ENCODE measurements at places on chromosomes 5 and 9. TPM values are rescaled to one million over a fixed set of nuclear protein-coding genes. Genes with fewer than 3 reads are reported as not detected.
A peak's percentile ranks its signal among the peaks of the same experiment; 100 is the strongest.

- no peak overlapping the region for H3K4me3 ChIP-seq
- H3K36me3 ChIP-seq = no peaks in the 10 kb centered on the region
- DNase-seq = peak; percentile 19
- H3K27ac ChIP-seq = no peak overlapping the region
Observed at GRCh38 chr5:118115791-118116190, 872.6 kb downstream of the DTWD2 start.

GRCh38 chr9:109859447-109859846 lies 79.4 kb downstream of the PALM2AKAP2 start:
- H3K27me3 ChIP-seq = no peaks in the 10 kb centered on the region
- no peak for DNase-seq
- H3K36me3 ChIP-seq = no peaks in the 10 kb centered on the region

DNA sequence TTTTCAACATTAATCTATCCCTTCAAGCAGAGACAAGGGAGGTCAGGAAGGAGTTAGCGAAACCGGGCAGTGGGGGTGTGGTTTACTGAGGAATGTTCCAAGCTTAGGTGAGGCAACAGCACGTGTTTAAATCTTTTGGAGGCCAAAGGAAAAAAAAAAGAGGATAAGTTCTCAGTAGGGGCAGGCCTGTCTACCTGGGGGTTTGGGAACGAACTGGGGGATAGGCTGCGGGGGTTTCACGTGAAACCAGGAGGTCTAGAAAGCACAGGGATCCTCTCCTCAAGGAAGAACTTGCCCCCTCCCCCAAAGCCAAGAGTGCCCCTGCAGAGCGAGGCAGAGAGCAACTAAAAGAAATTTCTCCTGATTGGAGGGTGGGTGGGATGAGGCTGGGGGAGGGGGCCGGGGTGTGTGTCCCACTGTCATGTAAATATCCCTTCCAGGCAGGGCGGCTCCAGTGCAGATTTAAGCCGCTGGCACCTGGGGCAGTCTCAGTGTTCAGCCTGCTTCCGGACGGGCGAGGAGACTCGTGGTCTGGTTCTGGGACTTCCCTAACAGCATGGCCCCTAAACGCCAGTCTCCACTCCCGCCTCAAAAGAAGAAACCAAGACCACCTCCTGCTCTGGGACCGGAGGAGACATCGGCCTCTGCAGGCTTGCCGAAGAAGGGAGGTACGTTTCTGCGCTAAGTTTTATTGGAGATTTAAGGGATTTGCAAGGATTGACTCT lies 5.5 kb upstream of the SET start:
- peak overlapping the region; percentile 85 for H3K4me3 ChIP-seq
- no peaks in the 10 kb centered on the region for H3K36me3 ChIP-seq
- no peaks in the 10 kb centered on the region for H3K27me3 ChIP-seq
- H3K4me1 ChIP-seq = peaks cover 12% of the 10 kb centered on the region

GRCh38 chr9:75471549-75472114 lies 383.3 kb downstream of the OSTF1 start:
- no peak overlapping the region for H3K4me3 ChIP-seq
- H3K27ac ChIP-seq = no peak overlapping the region
- no peak for DNase-seq
- no peaks in the 10 kb centered on the region for H3K27me3 ChIP-seq
- H3K36me3 ChIP-seq = no peaks in the 10 kb centered on the region
- H3K4me1 ChIP-seq = no peaks in the 10 kb centered on the region

DNA sequence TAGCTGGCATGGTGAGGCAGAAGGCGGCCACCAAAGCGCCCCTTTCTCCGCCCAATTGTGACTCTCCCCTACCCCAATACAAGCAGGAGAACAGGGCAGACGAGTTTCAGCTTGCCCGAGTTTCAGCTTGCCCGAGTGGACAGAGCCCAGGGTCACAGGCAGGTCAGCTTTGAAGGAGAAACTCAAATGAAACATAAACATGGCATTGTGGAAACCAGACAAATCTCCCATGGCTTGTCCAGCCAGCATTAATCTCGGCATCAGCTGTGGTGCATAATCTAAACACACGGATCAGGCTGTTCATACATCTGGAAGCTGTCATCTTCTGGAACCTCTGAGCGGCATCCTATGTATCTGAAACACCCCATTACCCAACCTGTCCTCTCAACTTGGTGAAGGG lies 16.9 kb downstream of the PTCH1 start:
- H3K4me1 ChIP-seq = peaks cover 16% of the 10 kb centered on the region
- H3K36me3 ChIP-seq = no peaks in the 10 kb centered on the region
- H3K27ac ChIP-seq = no peak overlapping the region
- peak; percentile 49 for DNase-seq

GRCh38 chr5:133359861-133360260 lies 252.5 kb downstream of the FSTL4 start:
- no peak overlapping the region for H3K4me3 ChIP-seq
- DNase-seq = no peak
- H3K27ac ChIP-seq = no peak overlapping the region
- peaks cover 7% of the 10 kb centered on the region for H3K27me3 ChIP-seq
- no peaks in the 10 kb centered on the region for H3K36me3 ChIP-seq

DNA sequence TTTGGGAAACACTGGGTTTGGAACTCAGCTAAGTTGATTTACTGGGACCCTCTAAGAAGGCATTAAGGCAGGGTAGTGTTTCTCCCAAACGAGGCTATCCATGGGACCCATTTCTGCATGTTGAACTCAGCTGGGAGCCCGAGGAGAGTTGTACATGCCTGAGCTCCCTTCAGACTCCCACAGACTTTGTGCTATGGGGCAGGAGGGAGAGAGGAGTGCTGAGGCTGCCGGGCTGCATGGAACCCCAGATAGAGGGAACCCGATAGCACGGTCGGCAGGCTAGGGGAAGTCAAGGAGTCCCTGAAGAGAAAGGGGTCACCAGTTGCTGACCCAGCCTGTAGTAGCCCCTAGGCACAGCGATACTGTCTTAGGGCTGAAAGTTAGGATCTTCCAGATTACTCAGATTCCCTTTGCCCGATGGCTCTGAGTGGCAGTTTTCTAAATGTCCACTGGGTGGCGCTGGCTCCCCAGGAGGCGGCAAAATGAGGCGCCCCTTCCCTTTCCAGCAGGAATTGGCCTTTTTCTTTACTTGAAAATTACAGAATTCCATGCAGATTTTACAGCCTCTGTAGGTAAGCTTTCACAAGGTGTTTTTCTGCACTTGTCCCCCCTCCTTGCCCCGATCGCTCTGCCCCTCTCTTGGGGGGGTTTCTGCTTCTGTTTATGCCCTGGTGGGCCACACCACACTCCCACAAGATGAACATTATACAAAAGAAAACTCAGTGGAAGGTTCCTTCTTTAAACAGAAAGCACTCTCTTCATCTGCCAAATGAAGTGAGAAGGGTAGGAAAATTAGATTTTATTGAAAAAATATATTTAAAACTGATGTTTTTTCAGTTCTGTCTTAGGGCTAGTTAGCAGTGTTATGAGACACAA lies 17.8 kb downstream of the NANS start:
- peak overlapping the region; percentile 50 for H3K27ac ChIP-seq
- peaks cover 5% of the 10 kb centered on the region for H3K4me1 ChIP-seq
- no peaks in the 10 kb centered on the region for H3K36me3 ChIP-seq
- H3K27me3 ChIP-seq = no peaks in the 10 kb centered on the region
- no peak overlapping the region for H3K4me3 ChIP-seq
- peak; percentile 60 for DNase-seq

The PJA2 gene
- 74.5 TPM for total RNA-seq

The CKS2 gene
- total RNA-seq = 25.9 TPM

The GALNT12 gene
- total RNA-seq = 18.2 TPM

The CCDC112 gene
- total RNA-seq = 7.4 TPM

The CD74 gene
- total RNA-seq = 3.9 TPM

The SMIM33 gene
- not detected for total RNA-seq

The PCDHB14 gene
- total RNA-seq = 0.77 TPM
